Stimulated activated CD8-positive, alpha-beta memory T cell treated with anti-CD3 and anti-CD28 coated beads, Interleukin-4, amount 100 ng/mL, for 24 hours (primary cell): ENCODE measurements at places on chromosomes 13 and 19.

DNA sequence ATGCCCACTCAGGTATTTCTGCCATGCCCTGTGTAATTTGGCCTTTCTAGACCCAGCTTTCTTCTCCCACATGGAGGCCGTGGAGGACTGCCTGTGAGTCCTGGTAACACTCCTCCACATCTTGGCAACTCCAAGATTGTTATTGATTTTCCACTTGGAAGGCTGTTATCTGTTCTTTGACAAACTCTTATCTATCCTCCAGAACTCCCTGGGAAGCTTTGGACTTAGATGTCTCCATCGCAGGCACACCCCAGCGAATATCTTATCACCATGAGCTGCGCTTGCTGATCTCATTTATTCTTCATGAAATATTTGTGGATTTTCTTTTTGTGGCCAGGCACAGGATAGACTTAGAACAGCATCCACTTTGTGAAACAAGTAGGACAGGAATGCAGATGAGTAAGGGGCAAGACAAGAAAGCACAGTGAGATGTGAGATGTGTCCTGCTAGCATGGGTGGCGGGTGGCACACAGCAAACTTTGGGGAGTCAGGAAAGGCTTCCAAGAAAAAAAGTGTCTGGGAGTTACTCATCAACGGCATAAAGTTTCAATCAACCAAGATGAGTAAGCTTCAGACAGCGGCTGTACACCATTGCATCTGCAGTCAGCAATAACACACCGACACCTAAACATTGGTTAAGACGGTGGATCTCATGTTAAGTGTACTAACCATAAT is 84.5 kb upstream of the IRS2 start:
- DNase-seq: no peak

DNA sequence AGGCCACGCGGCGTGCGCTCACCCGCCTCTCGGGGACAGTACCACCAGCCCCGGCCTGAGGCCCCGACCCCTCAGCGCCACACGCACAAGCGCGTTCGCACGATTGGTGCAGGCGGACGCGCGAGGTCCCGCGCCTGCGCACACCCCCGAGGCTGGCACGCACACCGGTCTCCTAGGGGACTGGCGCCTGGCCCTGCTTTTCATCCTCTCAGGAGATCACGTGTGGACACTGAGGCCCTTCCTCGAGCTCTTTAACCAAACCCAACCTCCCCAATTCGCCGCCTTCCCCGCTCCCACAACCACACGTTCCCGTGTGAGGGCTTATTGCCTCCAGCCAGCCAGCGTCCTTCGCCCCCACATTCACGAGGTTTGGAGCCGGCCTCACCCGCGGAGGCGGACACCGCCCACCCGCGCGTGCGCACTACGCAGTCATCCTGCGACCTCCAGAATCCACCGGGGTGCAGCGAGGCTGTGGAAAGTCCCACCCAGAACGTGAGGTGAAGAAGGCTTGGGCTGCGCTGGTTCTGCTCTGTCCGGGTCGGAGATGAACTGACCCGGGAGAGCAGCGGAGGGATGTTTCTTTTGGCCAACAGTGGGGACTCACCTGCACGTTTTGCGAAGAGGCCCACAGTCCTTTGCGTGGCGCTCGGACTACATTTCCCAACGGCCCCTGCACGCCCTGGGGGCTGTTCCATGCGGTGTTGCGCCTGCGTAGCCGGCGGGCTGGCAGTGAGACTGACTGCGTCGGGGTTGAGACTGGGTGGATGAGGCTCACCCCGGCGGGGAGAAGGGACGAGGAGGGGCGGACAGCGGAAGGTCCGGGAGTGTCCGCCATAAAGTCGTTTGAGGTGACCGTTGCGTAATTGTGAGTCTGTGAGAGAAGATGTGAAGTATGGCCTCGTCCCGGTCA is 539 bp upstream of the ZNF667 start:
- peak; percentile 62 for DNase-seq

GRCh38 chr13:95207769-95208366 is 93.4 kb downstream of the ABCC4 start:
- no peak for DNase-seq

DNA sequence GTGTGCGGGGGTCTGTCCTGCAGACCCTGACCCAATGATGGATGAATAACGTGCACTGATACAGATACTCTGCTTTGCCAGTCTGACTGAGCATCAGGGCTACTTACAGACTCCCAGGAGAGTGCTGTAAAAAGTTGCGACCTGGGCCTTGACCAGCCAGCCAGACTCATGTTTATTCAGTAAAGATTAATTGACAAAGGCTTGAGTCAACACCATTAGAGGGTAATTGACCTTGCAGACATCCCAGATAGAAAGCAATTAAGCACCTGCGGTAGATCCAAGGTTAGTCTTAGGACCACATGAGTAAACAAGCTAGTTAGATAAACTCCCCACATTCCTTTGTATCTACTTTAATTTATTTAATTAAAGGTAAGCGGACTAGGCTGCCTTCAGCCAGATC is 10.4 kb downstream of the NUDT19 start:
- no peak for DNase-seq

DNA sequence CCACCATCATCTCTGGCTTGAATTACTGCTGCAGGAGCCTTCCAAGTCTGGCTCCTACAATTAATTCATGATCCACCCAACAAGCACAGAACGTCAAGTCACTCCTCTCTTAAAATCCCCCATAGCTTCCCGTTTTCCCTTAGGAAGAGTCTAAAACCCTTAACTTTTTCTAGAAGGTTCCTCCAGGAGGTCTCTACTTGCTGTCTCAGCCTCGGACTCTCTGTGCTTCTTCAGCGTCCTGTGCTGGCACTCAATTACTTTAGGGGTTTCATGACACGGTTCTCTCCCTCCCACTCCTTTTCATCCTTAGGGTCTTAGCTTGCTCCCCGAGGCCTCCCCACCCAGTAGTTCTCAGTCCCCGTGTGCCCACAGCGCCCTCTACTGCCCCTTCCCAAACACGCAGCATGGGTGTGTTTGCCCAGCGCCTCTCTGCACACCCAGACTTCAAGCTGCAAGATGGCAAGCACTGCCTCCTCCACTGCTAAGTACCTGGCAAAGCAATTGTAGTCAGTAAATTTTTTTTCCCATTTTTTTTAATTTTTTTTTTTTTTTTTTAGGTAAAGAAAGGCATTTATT is 25.8 kb upstream of the MAP3K10 start:
- DNase-seq: peak; percentile 50

DNA sequence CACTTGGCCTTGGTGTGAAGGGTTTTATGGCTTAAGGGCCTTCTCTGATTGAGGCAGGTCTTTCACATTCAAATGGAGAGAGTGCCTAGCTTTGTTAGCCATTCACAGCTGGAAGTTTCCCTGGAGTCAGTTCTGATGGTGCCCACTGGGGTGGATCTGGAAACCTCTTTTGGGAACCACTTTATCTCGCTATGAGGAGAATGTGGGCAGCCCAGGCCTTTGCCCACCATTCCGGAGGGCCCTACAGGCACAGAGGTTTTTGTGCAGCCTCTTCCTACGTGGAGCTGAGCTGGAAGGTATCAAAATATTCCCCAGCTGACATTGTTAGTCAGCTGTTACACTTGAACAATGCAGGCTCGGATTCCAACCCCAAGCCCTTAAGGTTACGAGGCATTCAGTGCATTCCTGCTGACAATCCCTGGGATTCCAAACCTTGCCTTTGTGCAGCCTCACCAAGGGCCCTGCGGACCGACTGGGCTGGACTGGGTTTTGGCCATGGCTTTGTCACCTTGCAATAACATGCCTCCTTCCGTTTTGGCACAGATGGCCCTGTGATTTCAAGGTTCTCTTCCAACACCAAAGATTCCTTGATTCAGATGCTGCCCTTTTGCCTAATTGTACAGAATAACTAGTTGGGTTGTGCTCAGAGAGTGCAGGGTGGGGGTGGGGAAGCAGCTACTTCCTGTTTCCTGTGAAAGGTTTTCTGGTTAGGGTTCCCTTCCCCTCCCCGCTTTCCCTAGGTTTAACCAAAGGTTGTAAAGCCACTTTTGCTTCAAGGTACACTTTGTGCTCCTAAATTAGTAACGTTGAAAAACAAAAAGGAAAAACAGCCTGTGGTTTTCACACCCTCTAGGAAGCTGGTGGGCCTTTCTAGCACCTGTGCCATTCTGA is 27.0 kb downstream of the SAE1 start:
- DNase-seq: peak; percentile 22
